ENCODE measurements at places on chromosomes 1 and 21.

GRCh38 chr1:30845904-30846290, 62.7 kb downstream of the SDC3 start:
- DNase-seq, result no peak

- DNase-seq, result no peak
These were observed 76.6 kb downstream of the TGFBR3 start for GRCh38 chr1:91809317-91809716.

- peak; percentile 41 for DNase-seq
These were observed 19.5 kb upstream of the NCMAP start for GRCh38 chr1:24536391-24536840.

- no peak for DNase-seq
These were observed 5.9 kb upstream of the FOXJ3 start for GRCh38 chr1:42340901-42341300.

GRCh38 chr21:46594276-46594675, 10.6 kb downstream of the S100B start:
- DNase-seq, result no peak

DNA sequence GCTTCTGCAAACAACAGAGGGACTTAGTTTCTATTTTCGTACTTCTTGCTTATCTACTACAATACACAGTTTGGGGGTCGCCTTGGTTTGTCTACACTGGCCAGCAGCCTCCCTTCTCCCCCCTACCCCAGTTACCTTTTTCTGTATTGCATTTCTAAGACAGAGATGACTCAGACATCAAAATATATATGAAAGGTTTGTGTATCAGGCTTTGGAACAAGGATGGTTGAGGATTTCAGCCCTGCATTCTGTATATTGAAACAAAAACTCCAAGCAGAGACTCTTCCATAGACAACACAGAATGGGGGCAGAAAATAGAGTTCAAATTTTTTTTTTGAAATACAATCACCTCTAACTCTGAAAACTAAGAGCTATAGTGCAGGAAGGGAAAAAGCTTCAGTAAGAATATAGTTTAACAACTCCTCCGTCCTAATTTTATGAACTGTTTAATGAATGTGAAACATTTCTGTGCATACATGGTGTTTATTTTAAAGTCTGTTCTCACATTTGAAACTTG, 1.9 kb downstream of the SAMD13 start:
- no peak for DNase-seq

DNA sequence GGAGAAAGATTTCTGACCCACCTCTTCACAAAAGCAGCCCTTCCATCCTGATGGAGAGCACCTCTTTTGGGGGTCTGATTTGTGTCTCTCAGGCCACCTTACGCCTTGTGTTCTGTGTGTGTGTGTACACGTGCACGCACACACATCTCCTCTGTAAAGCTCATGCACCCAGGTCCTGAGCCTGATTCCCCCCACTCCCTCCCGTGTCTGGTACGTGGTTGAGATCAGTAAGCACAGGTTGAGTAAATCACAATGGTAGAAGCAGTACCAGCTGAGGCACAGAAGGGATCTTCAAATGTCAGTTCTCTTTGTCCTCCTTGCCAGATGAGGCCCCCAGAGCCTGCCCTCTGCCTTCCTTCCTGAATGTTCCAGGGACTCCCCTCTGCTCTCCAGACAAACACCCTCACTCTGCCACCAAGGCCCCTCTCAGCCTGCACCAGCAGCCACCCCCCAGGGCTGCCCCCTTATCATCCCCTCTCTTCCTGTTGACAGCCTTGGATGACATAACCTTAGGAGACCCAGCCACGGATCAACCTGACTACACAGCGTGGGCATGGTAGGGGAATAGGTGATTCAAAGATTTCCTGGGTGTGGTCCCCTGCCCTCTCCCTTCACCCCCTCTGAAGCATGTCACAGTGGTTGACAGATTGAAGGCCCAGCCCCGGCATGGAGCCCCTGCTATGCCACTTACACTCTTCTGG, 112.8 kb downstream of the HIVEP3 start:
- no peak for DNase-seq

DNA sequence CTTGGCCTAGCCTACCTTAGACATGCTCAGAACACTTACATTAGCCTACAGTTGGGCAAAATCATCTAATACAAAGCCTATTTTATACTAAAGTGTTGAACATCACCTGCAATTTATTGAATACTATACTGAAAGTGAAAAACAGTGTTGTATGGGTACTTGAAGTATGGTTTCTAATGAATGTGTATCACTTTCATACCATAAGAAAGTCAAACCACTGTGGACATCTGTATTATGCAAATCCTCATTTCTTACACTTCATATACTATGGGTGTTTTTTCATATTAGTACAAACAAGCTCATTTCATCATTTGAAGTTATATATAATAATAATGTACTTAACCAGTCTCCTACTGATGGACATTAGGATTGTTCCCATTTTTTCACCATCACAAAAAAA, 41.2 kb downstream of the TDRD5 start:
- no peak for DNase-seq

DNA sequence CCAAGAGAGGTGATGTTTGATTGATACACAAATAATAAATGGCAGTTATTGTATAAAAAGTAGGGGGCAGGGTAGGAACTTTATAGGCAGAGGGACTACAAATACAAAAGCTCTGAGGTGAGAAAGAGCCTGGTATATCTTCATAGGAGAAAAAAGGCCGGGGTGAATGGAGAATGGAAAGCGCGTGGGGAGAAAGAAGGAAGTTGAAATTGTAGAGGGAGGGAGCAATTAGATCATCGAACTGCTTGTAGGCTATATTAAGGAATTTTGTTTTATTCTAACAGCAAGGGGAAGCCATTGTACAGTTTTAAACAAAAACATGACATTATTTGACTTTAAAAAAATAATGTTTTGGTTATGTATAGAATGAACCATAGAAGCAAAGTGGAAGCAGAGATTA, 147.4 kb downstream of the PDE4B start:
- DNase-seq, result no peak

GRCh38 chr1:19854866-19855265, 27.3 kb upstream of the OTUD3 start:
- DNase-seq, result no peak

GRCh38 chr1:24228311-24228710, 41.2 kb upstream of the IFNLR1 start:
- DNase-seq, result no peak

GRCh38 chr21:46183910-46184624, at the start of gene SPATC1L:
Gene SPATC1L (minus strand): TSS chr21:46184459. CDS start chr21:46182816, 1,643 bp downstream.
- peak; percentile 32 for DNase-seq

- DNase-seq, result no peak
These were observed 4.9 kb upstream of the MAPKAPK2 start for GRCh38 chr1:206679738-206680211.

GRCh38 chr21:45872471-45872870, 109.1 kb upstream of the COL6A1 start:
- no peak for DNase-seq

DNA sequence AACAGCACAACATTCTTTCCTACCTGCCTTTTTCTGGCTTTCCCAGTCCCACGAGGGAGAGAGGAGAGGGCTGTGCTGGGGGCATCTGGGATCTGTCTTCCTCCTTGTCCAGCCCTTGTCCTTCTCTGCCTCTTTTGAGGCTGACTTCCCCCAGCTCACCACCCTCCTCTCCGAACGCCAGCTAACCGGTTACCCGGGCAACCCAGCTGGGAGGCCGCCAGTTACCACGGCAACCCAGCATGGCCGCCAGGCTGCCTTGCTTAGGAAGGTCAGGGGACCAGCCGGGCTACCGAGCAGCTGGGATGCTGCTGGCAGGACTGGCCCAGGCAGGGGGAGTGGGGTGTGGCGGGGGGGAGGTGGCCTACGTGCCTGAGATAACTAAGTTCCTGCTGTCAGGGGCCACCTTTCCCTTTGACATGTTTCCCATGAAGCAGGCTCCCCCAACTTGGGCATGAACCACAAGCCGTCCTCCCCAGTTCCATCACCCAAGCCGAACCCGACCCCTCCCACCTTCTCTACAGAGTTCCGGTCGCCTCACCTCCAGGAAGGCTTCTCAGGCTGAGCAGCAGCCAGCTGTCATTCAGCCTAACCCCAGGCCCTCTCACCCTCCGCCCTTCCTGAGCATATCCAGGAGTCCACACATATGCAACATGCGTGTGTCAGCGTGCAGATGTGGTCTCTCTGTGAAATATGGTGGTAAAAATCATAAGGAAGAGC, 8.7 kb downstream of the PLEKHA6 start:
- no peak for DNase-seq

DNA sequence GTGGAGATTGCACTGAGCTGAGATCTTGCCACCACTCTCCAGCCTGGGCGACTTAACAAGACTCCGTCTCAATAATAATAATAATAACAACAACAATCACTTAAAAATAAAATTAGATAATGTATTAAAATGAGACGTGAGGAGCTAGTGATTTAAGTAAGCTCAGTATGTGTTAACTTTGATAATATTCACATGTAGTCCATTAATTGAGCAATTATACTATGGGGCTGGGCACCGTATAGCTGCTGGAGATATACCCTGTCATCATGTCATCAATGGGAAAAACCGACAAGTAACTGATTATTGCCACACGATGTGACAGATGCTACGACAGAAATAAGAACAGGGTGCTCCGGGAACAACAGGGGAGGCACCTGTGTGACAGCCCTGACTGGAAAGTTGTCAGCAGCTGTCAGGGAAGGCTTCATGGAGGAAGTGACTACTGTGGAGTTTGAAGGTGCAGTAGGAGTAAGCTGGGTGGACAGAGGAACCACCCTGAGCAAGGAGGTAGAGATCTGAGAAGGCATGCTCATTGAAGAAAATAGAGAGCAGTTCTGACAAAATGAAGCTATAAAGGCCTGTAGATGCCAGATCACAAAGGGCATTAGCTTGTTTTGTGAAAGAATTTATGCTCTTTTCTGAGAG, 924 bp upstream of the CAMSAP2 start:
- DNase-seq, result no peak

GRCh38 chr1:228006786-228007048, at the start of gene WNT3A:
Gene WNT3A (plus strand): TSS chr1:228006998. CDS start chr1:228007129, 131 bp downstream.
- DNase-seq, result no peak

GRCh38 chr1:14519976-14520375, 78.5 kb upstream of the KAZN start:
- no peak for DNase-seq

- no peak for DNase-seq
These were observed 7.7 kb upstream of the SDC3 start for GRCh38 chr1:30916296-30916695.

GRCh38 chr1:153764310-153764709, 10.9 kb upstream of the SLC27A3 start:
- DNase-seq, result no peak

DNA sequence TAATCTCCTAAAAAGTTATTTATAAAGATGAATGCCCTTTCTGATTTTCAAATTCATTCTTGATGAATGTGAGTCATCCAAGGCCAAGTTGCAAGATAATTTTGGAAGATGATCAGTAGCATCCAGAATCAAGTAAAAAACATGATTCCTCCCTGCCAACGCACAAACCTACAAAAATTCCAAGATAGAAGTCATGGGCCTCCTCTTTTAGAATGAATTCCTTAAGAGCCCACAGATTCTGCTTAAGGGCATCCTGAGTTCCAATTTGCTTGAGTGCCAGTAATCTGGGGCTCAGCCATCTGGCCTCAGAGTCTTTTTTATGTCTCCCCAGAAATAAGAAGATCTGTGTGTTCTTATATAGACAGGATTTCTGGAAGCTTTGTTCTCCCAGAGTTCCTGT, 23.2 kb upstream of the SPATA6 start:
- no peak for DNase-seq

DNA sequence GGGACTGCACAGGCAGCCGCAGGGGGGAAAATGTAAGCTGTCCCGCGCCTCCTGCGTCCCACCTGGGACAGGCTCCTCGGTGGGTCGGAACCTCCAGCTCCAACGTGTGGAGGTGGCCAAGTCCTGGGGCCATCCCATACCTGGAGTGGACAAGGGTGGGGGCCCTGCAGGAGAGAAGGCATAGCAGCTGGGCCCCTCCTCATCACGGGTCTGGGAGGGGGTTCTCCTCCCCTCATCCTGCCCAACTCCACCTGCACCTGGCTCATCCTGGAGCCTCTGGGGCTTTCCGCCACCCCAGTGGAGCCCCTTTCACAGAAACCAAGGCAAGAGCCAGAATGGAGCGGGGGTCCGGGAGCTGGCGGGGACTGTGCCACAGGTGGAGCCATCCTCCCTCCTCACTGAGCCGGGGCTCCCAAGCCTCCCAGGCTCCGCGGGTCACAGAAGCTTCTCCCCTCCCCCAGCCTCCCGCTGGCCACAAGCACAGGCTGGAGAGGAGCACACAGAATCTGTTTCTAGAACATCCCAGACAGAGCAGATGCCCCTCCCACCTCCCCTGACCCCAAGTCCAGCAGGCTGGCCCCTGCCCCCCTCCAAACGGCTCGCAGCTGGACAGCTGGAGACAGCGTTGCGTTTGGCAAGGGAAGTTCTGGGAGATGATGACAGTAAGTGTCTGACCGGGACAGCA, 65.8 kb downstream of the MEGF6 start:
- DNase-seq, result no peak

GRCh38 chr21:45114072-45114471, 39.7 kb downstream of the ADARB1 start:
- no peak for DNase-seq

- no peak for DNase-seq
These were observed 214.5 kb downstream of the VAV3 start for GRCh38 chr1:107750364-107750959.

- no peak for DNase-seq
These were observed 23.6 kb downstream of the LAMC2 start for GRCh38 chr1:183209533-183210158.

DNA sequence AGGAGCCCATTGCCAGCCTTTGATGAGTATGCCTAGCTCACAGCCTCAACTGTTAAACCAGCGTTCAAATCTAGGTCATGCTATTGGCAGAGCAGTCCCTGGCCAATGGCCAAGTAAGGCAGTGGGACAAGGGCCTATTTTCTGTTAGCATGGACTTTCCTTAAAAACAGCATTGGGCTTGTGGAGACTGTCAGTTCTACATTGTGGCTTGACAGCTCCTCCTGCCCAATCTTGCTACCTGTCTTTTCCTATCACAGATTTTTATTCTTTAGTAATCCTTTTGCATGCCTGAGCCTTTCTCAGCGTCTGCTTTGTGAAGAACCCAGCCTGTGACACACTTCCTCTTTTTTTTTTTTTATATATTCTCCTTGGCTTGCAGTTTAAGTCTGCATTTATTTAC, 56.4 kb downstream of the DIP2A start:
- DNase-seq, result no peak

GRCh38 chr1:81921851-81922462, 121.2 kb downstream of the ADGRL2 start:
- DNase-seq, result no peak

DNA sequence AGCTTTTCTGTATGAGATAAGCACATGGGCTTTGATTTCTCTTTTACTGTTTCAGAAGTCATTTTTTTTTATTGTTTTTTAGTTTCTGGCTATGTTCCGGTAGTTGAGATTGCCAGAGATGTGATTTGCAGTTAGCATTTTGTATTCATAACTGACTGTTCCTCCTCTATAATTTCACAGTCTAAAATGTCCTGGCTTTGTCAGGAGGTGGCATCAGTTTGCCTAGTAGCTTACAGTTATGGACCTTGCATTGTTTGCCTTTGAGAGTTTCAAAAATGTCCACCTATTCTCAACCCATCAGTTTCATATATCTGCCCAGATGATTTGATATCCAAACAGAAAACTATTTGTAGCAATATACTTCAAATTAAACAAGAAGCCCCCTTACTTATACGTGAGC, 39.5 kb upstream of the ST6GALNAC3 start:
- no peak for DNase-seq

- DNase-seq, result no peak
These were observed 67.9 kb upstream of the ZNF326 start for GRCh38 chr1:89927049-89927448.

Measured in stimulated activated CD8-positive, alpha-beta memory T cell treated with anti-CD3 and anti-CD28 coated beads, Interleukin-7, amount 100 ng/mL, for 1 hour (primary cell).